GOT3 (cell line): ENCODE measurements at places on chromosomes 3 and 15.

- no peak for DNase-seq
Observed at GRCh38 chr15:42772144-42772543, 35.2 kb upstream of the CDAN1 start.

- no peak for DNase-seq
Observed at GRCh38 chr15:83322061-83322460, 37.6 kb upstream of the BNC1 start.

GRCh38 chr3:114586119-114586518, 292.3 kb downstream of the TIGIT start:
- no peak for DNase-seq

DNA sequence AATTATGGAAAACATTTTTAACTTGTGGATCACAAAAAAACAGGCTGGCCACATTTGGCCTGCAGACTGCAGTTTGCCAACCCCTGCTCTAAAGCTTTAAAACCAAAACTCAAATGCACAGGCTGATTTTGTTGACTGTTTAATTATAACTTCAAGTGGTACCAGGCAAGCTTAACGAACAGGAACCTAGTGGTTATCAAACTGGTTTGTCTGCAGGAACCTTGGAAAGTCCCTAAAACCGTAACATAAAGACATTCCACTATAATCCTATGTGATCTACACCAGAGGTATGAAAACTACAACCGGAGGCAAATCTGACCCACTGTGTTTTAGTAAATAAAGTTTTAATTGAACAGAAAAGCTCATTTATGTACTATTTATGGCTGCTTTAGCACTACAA, 52.4 kb downstream of the TBL1XR1 start:
- DNase-seq: no peak

DNA sequence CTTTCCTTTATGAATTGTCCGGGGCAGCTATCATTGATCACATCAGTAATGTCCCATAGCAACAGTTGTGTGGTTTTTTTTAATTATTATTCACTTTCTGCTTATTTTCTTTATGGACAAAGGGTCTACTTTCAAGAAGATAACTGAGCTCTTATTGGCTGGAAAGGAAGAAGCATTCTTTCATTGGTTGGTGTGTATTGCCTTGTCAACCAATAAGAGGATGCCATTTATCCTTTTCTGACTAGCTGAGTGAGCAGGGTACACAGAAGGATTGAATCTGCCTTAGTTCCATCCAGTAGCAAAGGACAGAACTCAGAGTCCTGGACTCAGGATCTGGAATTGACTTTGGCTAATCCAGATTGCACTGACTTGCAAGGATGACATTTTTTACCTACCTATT, 13.2 kb upstream of the AEN start:
- no peak for DNase-seq

DNA sequence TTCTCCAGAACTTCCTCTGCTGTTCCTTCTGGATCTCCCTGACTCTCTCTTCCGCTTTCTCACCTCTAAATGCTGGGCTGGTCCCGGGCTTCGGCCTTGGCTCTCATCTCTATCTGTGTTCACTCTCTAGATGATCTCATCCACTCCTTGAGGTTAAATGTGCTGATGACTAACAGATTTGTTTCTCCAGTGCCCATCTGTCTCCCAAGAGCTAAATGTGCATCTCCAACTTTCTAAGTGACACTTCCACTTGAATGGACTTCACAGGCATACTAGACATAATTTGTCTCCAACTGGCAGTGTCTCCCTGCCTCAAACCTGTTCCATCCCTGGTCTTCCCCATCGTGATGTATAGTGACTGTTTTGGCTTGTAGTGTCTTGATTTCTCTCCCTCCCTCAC, 95.3 kb downstream of the ITPR1 start:
- no peak for DNase-seq

GRCh38 chr15:64029110-64029509, 17.2 kb downstream of the DAPK2 start:
- no peak for DNase-seq

GRCh38 chr3:156743859-156744258, 69.5 kb downstream of the TIPARP start:
- DNase-seq: no peak

DNA sequence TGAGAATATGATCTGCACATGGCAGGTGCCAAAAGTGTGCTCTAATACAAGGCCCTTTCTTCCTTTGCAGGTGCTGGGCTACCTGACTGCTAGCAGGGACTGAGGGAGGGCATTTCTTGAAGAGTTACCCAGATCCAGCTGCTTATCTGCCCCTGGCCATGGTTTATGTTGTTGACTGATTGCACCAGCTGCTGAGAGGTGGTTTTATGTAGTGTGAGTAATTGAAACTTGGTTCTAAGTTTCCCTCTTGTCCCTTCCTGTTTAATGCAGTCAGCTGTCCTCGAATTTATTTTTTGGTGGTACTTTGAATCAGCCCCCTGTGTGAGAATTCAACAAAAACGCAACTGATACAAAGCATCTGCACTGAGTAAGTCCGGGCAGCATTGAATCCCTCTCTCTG, 288.3 kb upstream of the C2CD4B start:
- no peak for DNase-seq

DNA sequence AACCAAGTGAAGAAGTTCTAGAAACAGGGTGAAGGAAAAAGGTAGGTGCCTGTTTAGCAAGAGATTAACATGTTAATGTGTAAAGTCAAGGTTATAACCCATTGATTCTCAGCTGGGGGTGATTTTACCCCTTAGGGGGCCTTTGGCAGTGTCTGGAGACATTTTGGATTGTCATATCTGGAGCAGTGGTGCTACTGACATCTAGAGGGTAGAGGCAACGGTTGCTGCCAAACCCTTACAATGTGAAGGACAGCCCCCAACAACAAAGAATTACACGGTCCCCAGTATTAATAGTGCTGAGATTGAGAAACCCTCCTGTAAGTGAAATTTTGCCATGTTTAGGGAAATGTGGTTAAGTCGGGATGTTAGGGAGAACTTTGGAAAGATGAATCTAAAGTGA, 74.7 kb downstream of the CRYBG3 start:
- DNase-seq: no peak

DNA sequence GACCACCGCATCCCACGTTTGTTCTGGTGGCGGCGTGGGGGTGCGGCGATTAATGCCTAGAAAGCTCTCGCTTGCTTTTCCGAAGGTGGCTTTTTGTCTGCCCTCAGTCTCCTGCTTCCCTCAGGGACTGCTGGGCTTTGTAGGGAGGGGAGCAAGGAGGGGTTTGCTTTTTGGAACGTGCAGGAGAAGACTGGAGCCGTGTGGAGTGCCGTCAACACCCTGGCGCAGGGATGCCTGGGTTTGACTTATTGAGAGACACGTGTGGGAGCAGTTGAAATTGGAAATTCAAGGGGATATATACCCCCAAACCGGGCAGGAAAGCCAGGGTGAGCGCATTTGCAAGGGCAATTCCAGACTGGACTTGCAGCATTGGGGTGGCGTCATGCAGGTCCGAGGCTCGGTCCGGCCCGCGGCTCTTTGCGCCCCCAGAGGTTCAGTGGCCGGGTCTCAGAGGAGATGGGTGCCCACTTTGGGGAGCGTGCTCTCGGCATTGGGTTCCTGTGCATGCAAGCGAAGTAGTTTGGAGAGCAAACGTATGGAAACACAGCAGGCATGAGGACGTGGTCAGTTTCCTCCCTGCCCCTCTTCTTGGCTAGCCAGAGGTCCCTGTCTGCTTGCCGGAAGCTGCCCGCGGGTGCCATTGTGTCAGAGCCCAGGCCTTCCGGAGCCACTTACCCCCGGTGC, 2.1 kb downstream of the EPHB1 start:
- DNase-seq: no peak

- DNase-seq: no peak
Observed at GRCh38 chr3:168001244-168001643, 94.5 kb downstream of the GOLIM4 start.

- no peak for DNase-seq
Observed at GRCh38 chr3:23017801-23018200, 185.3 kb upstream of the UBE2E2 start.

GRCh38 chr15:94231723-94232468, 535 bp downstream of the MCTP2 start:
- no peak for DNase-seq

GRCh38 chr3:180062771-180063170, 26.0 kb upstream of the PEX5L start:
- DNase-seq: no peak

DNA sequence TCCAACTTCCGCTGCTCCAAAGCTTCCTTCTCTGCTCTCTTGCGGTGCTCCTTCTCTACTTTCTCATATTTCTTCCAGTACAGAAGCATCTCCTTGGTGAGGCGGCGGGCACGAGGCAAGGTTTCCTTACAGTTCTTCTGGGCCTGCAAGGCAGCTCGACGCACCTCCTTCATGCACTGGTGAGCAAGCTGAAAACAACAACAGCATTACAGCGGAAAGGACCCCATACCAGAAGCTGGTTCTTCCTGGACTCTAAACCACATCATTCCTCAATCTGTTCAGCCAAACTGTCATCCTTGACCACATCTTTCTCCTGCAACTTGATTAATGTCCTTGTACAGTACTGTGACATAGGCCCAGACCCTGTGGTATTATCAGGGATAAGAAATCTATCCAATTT, 36.4 kb downstream of the INO80 start:
- no peak for DNase-seq
